Stimulated activated CD8-positive, alpha-beta memory T cell treated with anti-CD3 and anti-CD28 coated beads, Interleukin-7, amount 100 ng/mL, for 1 hour (primary cell): ENCODE measurements at places on chromosomes 5 and 9.

- no peak for DNase-seq
Observed at GRCh38 chr5:44384816-44385215, 4.4 kb downstream of the FGF10 start.

- DNase-seq = no peak
Observed at GRCh38 chr5:52466113-52466512, 321.6 kb upstream of the ITGA1 start.

DNA sequence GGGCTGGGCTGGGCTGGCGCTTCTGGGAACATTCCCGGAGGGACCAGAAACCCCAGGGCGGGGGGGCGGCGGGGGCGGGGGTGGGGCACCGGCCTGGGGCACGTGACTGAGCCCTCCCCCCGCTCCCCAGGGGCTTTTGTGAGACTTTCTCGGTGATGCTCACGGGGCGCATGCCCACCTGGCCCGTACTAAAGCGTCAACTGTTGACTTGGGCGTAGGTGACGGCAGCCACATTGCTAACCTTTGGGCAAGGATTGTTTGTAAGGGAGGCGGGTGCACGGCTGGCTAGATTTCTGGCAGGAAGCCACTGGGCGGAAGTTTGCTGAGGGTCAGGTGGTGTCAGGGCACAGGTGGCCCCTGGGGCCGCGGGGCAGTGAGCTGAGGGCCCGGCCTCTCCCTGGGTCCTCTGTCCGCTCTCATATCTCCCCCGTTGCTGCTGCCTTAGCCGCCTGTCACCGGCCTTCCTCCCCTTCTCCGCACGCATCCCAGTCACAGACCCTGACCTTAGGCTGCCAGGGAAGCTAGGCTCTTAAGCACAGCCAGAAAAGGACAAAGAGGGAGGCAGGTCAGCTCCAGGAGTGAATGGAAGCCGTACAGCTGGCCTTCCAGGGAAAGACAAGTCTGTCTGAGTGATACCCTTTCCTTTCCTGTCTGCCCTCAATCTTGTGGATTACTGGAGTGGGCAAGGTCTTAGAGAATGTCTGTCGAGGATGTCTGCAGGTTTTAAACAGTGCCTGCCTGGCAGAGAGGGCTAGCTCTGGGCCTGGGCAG is 812 bp downstream of the CACFD1 start:
- DNase-seq = no peak

DNA sequence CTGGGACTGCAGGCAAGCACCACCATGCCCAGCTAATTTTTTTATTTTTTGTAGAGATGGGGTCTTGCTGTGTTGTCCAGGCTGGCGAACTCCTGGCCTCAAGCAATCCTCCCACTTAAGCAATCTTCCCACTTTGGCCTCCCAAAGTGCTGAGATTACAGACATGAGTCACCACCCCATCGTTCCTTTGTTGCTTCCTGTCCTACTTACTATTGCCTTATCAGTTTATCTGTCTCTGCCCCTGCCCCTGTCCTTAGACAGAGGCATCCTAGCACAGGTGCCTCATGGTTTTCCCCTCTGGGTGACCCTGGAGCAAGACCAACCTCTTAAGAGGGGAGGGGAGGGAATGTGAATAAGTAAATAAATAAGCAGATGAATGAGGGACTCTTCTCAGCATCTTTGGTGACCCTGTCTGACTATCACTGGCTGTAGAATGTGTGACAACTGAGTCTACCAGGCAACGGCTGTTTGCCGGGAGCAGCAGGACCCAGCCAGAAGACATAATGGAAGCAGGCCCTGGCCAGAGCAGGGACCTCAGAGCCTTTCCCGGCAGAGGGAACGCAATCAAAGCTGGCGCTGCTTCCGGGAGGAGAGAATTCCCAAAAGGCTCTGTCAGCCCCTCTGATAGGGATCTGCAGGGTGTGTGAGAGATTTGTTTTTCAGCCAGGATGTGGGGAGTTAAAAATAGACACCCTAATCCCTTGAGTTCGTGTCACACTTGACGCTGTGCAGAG is 43.8 kb upstream of the DAB2IP start:
- DNase-seq = no peak

DNA sequence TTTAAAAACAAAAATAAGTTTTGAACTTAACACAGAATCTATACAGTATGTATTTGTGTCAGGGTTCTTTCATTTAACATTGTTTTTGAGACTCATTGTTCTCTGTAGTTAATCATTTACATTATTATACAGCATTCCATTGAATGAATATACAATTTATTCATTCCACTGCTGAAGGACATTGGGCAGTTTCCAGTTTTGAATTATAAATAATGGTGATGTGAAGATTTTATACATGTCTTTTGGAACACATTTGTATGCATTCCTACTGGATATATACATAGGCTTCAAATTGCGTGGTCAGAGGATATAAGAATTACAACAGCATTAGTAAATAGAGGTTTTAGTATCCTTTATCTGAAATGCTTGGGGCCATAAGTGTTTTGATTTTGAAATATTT is 72.0 kb downstream of the CEP120 start:
- DNase-seq = no peak

DNA sequence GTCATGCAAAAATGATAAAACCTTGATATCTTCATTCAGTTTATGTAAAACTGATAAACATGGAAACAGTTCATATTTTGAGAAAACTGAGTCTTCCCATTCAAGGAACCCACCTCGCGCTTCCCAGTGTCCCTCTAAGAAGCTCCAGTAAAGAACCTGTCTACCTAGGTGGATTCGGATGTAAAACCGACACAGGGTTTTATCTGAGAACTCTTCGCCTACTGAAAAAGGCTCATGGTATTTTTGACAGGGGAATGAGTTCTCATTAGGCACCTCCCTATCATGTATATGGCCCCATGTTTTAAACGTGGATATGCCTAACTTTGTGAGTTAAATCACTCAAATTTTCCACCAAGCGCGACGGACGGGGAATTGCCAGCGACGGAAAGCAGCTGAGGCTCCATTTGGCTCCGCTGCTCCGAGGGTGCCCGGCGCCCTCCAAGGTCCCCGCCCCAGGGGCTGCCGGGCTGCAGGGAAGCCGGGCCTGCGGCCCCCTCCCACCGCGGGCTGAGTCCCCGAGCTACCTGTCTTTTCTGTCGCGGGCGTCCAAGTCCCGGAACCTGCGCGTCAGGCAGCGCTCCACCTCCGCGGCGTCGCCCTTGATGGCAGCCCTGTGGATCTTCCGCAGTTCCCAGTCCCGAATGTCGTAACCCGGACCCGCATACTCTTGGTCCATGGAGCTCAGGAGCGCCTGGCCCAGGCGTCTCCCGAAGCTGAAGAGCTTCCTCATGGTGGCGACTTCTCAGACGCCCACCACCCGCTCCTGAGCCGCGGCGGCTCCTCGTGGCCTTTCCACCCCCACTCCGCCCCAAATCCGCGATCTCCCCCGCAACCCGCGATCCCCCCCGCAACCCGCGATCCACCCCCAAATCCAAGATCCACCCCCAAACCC is 594 bp downstream of the ANKRD18A start:
- no peak for DNase-seq

- no peak for DNase-seq
Observed at GRCh38 chr5:54676481-54677340, 159.2 kb downstream of the SNX18 start.

- DNase-seq = no peak
Observed at GRCh38 chr9:137665697-137666512, 47.1 kb downstream of the EHMT1 start.

DNA sequence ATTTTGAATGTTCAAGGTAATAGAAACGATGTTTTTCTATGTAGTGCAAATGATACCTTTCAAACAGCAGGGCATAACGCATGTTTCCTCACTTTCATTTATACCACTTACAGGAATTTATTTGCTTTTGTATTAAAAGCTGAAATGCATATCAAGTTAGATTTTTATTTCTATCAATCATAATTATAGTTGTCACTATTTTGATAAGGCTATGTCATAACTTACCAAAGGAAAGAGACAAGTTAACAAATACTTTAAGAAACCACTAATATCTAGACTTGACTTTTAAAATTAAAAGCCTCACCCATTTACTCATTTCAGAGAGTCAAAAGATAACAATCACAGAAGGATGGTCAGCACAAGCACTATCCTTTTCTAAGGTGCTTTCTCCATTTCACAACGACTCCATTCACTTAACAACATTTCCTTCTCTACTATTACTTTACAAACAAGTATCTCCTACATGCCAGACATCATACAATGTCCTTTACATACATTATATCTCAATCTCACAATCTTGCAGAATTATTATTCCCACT is 12.6 kb downstream of the ERP44 start:
- no peak for DNase-seq

GRCh38 chr5:180646289-180646962 is 3.0 kb downstream of the FLT4 start:
- no peak for DNase-seq

DNA sequence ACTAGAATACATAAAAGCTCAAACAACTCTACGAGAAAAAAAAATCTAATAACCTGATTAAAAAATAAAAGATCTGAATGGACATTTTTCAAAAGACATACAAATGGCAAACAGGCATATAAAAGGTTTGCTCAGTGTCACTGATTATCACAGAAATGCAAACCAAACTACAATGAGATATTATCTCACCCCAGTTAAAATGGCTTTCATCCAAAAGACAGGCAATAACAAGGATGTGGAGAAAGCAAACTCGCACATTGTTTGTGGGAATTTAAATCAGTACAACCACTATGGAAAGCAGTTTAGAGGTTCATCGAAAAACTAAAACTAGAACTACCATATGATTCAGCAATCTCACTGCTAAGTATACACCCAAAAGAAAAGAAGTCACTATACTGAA is 20.8 kb downstream of the UGT3A2 start:
- no peak for DNase-seq

DNA sequence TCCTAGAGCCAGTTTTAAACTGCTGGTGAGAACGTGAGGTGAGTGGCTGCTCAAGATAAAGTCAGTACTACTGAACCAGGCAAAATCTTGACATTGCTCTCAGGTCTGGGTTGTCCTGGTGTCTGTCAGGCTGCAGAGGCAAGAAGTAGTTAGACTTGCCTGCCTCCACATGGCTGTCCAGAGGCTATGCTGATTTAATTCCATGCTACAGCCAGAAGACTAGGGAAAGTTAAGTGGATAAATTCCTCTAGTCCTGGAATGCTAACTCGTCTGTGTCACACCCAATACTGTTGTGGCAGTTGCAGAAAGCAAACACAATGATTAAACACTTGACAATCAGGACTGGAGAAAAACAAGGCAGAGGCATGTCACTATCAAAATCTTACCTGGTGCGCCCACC is 118.9 kb downstream of the ACER2 start:
- DNase-seq = no peak

DNA sequence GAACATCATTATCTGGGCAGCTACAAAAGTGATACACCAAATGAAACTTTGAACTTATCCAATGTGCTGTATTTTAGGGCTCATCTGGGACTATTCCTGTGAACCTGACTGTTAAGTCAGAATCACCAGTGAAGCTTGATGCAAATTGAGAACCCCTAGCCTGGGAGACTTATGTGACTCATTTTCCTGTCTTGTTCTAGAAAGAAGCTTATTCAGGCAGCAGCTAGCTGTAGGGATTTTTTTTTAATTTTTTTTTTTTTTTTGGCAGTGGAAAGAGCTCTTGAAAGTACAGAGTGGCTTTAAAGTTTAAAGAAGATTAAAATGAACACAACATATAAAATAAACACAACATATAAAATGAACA is 81.1 kb upstream of the TNFAIP8 start:
- DNase-seq = no peak

DNA sequence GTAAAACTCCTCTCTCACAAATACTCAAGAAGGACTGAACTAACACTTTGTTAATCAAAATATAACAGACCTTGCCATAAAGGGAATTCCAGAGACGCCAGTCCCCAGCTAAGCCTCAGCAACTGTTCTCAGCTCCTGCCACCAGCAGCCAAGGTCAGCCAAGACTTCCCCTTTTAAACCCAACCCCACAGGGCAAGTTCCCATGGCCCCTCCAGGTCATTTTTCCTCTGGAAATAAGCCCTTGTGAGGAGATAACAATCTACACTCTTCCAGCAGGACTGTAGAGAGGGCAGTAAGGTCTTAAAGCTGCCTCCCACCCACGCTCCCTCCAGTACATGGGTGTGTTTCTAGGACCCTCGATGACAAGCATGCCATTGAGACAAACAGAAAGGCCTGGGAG is 78.3 kb downstream of the DPYSL3 start:
- no peak for DNase-seq

GRCh38 chr9:116998305-116998704 is 311.2 kb downstream of the TRIM32 start:
- DNase-seq = no peak

DNA sequence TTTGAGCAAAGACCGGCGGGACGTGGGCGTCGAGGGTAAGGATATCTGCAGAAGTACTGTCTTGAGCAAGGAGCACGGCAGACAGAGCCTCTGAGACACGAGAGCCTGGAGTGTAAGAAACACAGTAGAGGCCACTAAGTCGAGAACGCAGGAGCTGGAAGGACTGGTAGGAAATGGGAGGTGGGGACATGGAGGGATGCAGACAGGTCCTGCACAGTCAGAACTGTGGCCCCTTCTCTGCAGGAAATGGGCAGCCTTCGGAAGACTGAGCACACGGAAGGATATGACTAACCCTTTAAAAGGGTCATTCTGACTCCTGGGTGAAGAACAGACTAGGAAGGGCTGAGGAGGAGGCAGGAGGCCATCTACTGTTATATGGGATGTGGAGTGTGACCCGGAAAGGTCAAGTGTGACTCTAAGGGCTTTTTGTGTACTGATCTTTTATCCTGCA is 1.4 kb upstream of the CAMSAP1 start:
- DNase-seq = no peak

GRCh38 chr5:142783601-142784341 is 13.6 kb downstream of the ARHGAP26 start:
- DNase-seq = no peak

GRCh38 chr5:130966990-130967525 is 198.0 kb downstream of the HINT1 start:
- DNase-seq = no peak

- DNase-seq = no peak
Observed at GRCh38 chr9:136686794-136687711, at the start of gene AGPAT2. AGPAT2 (minus strand) TSS chr9:136687457; CDS start chr9:136687357, 100 bp downstream.

DNA sequence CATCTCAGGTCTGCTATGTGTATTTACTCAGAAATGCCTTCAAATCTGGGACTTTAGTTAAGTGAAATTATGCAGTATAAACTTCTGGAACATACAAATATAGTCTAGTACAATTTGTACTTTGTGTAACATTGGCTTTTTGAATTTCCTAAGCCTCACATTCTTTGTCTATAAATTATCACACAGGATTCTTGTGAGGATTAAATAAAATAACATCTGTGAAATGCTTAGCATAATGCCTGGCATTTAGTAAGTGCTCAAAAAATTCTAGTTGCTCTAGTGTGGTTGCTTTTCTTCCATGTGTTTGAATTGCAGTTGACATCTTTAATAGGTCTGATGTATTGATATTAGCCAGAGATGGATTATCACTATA is 2.6 kb downstream of the HMMR start:
- DNase-seq = no peak

- DNase-seq = no peak
Observed at GRCh38 chr5:160799184-160799583, 52.8 kb downstream of the ATP10B start.

DNA sequence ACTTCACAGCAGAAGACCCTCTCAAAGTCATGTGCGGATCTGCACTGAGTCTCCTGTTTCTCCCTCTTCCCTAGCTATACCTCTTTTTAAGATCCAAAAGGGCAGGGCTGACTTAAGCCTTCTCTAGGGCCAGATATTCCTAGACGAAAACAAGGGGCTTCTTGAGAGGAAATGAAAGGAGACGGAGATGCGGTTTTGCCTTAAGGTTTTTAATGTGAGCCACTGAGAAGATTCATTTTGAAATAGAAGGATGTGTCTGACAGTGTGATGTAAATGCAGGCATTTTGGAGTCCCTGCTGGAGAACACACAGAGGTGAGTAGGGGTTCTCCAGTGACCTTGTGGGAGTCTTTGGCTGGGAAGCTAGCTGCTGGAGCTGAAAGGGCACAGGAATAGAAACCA is 15.6 kb upstream of the IL12B start:
- no peak for DNase-seq

GRCh38 chr9:122126331-122127261 is 33.0 kb downstream of the NDUFA8 start:
- no peak for DNase-seq
